ENCODE measurements at places on chromosomes 12 and 14.

DNA sequence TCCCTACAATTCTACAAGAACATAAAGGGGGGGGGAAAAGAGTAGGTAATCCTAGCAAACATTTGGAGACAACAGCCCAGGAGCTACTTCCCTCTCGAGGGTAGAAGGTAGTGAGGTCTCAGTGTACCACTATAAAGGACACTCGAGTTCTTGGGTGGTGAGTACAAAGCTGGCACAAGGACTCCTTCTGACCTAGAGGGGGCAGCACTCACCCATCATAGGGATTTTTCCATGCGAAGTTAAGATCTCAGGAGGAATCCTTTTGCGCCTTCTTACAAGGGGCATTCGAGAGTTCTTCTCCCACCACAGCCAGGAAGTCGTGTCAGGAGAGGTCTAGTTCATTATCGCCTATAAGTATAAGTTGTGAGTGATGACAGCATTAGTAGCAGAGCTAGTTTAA, 200.2 kb upstream of the RBM19 start:
- no peak for DNase-seq

GRCh38 chr14:101027291-101027690, 123.8 kb upstream of the RTL1 start:
- DNase-seq: peak; percentile 21

DNA sequence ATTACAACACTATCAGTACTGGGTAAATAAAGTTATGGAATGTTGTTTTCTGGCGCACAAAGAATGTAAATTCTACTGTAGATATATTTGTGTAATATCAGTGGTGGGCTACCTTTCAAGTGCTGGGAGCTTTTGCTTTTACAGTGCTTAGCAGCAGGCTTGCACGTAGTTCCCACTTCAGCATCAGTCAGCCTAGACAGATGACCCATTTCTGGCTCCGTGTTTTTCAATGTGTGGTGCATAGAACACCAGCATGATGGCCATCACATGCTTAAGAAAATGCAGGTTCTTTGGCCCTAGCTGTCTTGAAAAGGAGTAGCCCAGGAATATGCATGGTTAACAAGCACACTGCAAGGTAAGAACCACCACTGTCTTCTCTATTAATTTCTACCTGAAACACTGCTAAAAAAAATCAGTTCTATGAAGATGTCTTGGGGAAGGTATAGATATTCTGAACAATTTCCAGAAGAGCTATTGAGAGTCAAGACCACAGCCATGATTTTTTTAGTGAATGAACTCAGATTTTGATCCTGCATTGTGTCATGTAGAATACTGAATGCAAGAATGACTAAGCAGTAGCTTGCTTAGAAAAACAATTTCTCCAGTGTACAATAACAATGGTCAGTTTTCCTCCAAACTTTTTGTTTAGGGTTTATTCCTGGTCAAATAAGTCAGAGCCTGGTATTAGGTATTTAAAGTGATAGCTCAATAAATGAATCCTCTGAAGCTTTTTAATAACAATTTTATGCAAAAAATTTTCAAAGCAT, 195.7 kb downstream of the AKAP6 start:
- DNase-seq: no peak

GRCh38 chr14:74848768-74849167, 27.2 kb downstream of the PROX2 start:
- DNase-seq: no peak

GRCh38 chr12:91113621-91114020, 2.3 kb upstream of the LUM start:
- DNase-seq: no peak

DNA sequence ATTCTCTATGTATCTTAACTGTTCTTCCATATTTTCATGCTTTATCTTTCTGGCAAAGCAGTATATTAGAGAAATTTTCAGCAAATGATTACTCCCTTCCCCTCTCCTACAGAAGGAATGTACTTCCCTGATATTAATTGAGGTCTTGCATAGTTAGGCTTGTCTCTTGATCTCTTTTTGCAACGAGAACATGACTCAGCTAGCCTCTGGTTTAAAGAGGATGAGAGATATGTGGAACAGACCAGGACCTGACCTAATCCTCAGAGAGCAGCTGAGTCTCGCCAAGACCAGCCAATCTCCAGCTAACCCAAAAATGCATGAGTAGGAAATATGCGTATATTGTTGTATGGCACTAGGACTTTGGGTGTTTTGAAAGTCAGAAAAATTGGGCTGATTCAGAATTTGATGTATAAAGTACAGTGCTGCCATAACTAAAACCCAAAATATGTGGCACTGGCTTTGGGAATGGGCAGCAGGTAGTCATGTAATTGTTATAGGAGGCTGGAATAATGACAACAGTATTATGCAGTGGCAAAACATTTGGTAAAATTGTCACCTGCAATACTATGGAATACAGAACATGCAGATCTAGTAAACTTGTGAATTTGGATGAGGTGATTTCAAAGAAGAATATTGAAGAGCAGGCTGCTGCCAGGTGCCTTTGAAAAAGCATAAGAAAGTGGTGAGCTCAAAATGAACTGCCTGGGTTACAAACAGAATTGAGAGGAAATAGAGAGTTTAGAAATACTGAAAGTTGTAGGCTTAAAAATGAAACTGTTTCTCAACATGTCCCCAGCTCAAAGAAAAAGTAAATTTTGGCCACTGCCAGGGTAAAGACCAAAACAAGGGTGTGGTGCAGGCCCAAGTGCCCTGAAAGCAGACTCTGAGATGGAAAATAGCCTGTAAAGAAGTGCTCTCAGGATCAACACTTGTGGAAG, 9.3 kb upstream of the USP15 start:
- no peak for DNase-seq

DNA sequence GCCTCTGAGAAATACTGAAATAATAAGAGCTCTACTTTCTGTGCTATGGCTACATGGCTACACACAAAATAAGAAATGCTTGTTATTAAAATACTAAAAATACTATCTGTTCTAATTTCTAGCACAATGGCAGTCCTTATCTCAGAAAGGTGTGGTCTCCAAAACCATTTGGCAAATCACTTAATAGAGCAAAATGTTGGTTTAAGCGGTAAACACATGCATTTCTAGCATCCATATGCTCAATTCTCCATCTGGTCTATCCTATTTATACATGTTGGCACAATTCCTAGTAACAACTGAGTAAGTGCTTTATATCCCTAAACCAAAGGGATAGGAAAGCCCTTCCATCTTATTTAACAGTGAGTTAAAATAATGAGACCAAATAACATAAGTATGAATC, 107.0 kb downstream of the PAPLN start:
- no peak for DNase-seq

DNA sequence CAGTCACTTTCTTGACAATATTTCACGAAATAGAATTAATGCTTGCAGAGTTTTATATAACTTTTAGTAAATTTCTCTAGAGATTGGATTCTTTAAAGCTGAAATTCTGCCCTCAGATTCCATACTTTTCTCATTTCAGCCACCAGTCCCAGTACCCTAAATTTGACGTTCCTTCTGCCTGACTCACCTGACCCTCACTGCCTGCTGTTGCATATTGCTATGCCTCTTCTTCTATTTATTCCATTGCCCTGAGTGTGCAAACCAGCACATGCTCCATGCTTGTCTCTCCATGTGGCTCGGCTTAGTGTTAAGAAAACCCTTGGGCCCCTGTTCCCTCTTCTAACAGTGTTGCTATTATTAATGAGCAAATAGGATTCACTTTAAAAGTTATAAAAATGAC, 533.3 kb downstream of the LRFN5 start:
- no peak for DNase-seq

- DNase-seq: no peak
Measured at GRCh38 chr14:75551021-75551420, 27.4 kb upstream of the FLVCR2 start.

DNA sequence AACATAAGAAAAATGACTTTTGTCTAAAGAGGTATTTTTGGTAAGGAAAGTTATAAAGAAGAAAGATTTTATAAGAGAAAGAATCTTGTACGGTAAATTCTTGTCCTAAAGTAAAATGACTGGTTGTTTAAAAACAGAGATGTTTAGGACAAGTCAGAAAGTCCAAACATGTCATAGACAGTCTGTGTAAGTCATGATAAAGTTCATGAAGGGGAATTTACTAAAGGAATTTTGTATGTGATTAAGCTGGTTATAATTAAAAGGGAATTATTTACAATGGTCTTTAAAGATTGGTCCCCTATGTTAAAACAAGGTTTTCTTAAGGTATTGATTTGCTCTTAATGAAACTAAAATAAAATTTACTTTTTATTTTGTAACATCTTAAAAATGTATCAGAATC, 269.4 kb upstream of the CCDC196 start:
- no peak for DNase-seq

DNA sequence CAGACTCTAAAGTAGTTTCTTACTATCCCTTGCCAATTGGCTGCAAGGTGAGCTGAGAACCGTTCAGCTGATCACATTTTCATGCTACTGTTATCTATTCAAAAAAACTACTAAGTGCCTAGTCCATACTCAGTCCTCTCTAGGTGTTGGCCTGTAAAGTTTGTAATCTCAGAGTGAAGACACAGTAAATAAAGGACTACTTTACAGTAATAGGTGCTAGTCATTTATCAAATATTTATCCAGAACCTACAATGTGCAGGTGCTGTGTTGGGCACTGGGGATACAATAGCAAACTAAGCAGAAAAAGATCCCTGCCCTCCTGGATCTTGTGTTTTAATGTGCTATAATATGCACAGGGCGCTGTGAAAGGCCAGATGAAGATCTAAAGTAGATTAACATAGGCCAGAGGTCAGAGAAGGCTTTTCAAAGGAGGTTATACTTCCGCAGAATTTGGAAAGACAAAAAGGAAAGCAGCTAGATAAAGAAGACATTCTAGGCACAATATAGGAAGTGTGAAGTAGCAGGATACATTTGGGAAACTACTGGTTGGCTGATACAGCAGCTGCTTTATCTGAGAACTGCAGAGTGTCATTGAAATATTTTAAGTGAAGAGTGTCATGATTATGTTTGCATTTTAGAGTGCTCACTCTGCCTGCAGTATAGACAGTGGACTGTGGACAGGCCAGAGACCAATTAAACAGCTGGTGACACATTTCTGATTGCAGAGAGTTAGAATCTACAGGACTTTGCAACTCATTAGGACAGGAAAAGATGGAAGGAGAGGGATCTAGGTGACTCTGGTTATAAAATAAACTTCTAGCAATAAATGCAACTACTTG, 8.0 kb upstream of the ACTR10 start:
- no peak for DNase-seq

DNA sequence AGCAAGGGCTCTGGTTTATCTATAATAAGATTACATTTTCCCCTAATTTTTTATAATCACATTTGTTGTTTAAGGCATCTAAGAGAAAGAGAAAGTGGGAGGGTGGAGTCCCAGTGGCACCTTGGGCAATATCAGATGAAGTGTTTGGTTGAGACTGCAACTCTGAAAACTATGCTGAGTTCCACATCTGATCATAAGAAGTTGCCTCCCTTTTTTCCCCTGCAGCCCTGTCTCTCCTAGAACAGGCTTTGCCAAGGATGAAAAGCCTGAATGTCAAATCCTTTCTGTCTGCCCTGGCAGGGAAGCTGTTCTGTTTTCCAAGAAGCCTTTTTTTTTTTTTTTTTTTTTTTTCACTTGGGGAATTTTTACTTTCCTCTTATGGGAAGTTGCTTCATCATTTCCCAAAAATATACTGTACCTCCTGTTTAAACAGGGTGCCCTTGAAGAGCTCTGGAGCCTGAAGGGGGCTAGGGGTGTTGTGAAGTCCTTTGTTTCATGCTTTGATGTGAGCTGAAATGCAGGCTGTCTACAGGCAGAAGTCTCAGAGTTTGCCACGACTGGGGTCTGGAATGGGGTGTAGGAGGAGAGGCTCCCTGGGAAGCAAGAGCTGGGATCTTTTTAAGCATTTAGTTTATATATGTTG, 71.3 kb downstream of the SUSD6 start:
- DNase-seq: no peak

DNA sequence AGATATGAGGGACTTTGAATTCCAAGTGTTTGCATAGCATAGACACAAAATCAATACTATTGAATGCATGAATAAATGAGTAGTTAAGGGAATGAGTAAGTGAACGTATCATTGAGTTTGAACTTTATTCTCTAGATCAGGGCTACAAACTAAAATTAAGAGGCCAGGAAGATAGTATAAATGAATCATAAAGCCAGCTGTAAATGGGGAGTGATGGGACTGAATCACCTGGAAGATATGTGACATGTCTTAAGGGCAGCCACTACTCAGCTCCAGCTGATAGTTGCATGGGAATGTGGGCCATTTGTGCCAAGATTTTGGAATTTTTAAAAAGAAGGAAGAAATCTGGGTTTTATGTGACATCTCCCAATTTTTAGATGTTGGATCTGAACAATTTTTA, 229.9 kb downstream of the AKAP6 start:
- no peak for DNase-seq

DNA sequence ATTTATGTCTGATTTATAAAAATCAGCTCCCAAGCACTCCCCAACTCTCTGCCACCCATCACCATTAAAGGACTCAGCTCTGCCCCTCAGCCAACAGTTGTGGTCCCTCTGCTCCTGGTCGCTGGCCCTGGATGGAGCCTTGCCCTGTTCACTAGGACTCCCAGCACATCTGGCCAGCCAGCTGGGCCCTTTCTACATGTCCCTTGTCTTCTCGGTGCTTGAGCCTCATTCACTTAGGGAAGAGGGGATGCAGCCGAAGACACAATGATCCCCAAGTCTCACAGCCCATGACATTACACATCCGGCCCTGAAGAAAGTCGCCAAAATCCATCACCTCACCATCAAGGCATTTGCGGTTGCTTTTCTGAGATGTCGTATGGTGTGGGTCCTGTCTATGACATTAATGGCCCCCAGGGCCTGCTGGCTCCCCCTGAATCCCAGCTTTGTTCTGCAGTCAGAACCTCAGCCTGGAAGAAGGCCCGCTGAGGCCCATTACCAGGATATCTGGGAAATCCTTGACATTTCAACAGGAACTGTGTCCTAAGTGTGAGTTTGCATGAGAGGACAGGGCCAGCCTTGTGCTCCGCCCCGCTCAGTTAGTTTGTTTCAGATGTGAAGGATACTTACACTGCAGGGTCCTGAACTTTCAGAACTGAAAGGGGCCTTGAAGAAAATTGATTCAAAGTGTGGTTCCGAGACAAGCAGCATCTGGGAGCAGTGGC, 19.1 kb downstream of the TSPAN11 start:
- DNase-seq: peak; percentile 67

- no peak for DNase-seq
Measured at GRCh38 chr12:107612508-107612907, 73.1 kb upstream of the PWP1 start.

GRCh38 chr12:11545484-11546330, 103.8 kb upstream of the ETV6 start:
- no peak for DNase-seq

- no peak for DNase-seq
Measured at GRCh38 chr12:72141381-72141780, 130.8 kb upstream of the TRHDE start.

GRCh38 chr12:110451263-110451662, 1.1 kb upstream of the ARPC3 start:
- no peak for DNase-seq

DNA sequence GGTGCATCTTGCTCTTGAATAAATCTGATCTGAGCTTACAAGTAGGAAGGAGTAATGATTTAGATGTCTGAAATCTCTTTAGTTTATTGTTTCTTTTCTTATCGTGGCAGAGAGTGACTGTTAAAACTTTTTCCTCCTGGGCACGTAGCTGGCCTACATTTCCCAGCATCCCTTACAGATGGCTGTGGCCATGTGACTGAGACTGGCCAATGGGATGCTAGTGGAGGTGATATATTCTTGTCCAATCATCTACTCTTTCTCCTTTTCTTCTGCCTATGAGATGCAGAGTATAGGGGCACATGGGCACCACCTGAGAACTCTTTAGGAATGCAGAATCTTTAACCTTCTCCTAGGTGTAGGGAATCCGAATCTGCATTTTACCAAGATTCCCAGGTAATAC, 237.3 kb downstream of the RGS6 start:
- no peak for DNase-seq
